ENCODE measurements at places on chromosomes 4 and X. TPM values are rescaled to one million over a fixed set of nuclear protein-coding genes. Genes with fewer than 3 reads are reported as not detected.

GAB3 gene
- polyA plus RNA-seq = 18.3 TPM

PLP2 gene
- 96.3 TPM for polyA plus RNA-seq

GJB1 gene
- not detected for polyA plus RNA-seq

PRSS12 gene
- polyA plus RNA-seq = not detected

ERCC6L gene
- 8.5 TPM for polyA plus RNA-seq

CCKAR gene
- not detected for polyA plus RNA-seq

PHKA1 gene
- 5.8 TPM for polyA plus RNA-seq

SHOX gene
- not detected for polyA plus RNA-seq

STAP1 gene
- polyA plus RNA-seq = 1.8 TPM

- peak; percentile 44 for DNase-seq
Observed at GRCh38 chrX:153494541-153495361, at the start of gene BGN. Gene BGN, plus strand, starts transcription at chrX:153494980. Its CDS starts 9,652 bp downstream, at chrX:153504632.

DNA sequence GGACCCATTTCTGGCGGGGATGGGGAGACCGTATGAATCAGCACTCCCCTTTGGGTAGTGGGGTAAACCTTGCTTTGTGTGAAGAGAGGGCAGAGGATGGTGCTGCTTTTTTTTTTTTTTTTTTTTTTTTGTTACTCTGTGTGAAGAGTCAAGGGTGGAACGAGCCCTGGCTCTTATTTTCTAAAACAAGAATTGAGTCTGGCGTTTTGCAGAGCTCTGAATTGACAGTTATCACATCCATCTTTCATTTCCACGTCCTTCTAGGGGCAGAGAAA lies 1.2 kb downstream of the SLAIN2 start:
- no peak for DNase-seq

DNA sequence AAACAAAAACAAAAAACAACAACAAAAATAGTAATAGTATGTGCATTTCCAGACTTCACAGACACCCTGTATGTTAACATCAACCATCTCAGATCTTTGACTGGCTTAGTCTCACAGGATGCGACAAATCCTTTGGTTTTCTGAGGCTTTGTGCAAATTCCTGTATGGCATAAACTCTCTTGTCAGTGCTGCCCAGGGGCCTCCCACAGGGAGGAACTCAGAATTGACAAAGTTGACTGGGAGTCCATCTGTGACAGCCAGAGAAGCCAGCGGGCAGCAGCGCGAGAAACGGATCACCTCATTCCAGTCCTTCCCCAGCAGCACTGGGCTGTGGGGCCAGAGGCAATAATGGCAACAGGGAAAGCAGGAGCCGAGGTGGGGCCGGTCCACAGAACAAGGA lies 19.1 kb upstream of the DDX3X start:
- DNase-seq = no peak

GRCh38 chr4:54230484-54231418 lies 1.7 kb downstream of the PDGFRA start:
- DNase-seq = no peak

DNA sequence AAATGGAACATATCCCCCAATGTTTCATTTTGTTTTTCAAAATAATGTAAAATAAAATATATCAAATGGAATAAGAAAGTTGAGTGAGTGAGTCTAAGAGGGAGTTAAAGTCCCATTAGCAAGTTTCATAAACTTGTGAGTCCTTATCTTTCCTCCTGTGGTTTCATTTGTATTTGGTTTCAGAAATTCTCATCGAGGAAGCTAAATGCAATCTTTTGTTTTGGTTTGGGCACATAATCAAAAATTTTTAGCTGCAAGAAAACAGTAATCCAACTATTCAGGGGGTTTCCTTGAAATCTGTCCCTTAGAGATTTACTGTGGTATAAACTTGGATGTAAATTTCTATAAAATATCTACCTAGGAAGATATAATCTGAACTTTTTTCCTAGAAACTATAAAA lies 124.2 kb downstream of the CAMK2D start:
- DNase-seq = no peak

- no peak for DNase-seq
Observed at GRCh38 chr4:120491481-120491880, 424.8 kb upstream of the MAD2L1 start.

- no peak for DNase-seq
Observed at GRCh38 chr4:158346576-158346975, 136.3 kb downstream of the TMEM144 start.

DNA sequence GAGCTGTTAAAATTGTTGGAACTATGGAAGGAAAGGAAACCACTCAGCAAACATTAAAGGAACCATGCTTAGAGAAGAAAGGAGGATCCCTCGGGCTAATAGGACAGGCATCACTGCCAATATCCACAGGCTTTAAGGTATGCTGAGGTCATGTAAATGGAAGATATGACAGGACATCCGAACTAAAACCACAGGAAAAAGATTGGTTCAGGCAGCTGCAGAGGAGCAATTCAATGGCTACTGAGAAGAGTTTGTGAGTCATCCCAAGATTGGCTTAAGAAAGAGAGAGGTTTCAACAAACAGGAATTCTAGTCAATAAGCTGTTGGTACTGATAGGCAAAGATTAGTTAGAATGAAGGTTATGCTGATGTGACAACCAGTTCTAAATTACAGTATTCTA lies 106.4 kb upstream of the FAM241A start:
- DNase-seq = no peak

GRCh38 chrX:335758-336155 lies 17.2 kb upstream of the GTPBP6 start:
- no peak for DNase-seq

- peak; percentile 73 for DNase-seq
Observed at GRCh38 chr4:38857354-38858096, 908 bp upstream of the TLR6 start.

Measured in K562 (cell line).